ENCODE measurements at places on chromosomes 1 and 21.

DNA sequence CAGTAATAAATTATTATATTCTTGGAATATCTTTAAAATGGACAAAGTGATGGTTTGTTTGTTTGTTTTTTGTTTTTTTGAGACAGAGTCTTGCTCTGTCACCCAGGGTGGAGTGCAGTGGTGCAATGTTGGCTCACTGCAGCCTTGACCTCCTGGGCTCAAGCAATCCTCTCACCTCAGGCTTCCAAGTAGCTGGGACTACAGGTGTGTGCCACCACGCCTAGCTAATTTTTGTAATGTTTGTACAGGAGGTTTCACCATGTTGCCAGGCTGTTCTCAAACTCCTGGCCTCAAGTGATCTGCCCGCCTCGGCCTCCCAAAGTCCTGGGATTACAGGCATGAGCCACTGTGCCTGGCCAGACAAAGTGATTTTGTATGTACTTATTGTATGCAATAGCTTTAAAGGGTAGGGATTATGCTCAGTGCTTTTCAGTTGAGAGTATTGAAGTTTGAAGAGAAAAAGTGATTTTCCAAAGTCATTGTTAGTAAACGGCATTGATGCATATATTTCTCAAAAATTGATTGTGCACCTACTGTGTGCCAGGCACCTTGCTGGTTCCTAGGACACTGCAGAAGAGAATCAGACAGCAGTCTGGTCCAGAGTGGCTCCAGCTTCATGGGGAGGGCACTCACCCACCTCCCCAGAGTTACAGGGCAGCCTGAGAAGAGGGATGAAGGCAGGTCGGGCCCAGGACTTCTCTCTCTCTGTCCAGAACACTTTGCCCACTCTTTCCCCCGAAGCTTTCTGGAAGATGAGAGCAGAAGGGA lies 34.2 kb upstream of the TTC22 start:
- DNase-seq, result no peak

DNA sequence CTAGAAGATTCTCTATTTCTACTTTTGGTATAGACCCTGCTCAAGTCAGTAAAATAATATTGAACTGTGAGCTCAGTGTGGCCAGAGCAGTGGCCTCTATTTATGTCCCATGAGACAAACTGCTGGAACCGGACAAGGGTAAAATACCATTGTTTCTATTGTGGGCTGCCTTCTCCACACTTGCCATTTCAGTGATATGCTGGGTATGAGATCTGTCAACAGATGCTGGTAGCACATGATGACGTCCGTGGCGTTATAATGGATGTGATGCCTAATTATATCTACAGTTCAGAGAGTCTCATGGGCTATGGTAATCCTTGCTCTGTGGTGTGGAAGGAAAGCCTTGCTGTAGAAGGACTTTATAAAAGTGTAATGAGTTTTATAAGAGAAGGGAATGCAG lies 2.4 kb downstream of the ACTN2 start:
- no peak for DNase-seq

GRCh38 chr1:231554969-231555368 lies 26.5 kb downstream of the TSNAX start:
- no peak for DNase-seq

DNA sequence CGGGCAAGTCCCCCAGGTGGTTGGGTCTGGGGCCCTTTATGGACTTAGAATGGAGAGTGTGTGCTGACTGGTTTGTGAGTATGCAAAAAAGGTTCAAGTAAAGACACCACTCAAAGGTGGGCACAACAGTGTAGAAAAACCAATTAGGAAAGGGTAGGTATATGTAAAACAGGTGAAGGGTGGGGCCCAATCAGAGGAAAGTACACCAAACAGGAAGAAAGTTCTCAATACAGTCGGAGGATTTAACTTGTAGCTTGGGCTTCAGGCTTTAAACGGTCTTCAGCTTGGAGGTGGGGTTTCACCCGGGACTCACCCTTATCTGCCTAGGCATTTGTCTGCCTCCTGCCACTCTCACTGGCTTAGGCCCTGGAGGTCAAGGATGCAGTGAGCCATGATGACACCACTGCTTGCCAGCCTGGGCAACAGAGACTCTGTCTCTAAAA lies 6.8 kb upstream of the PUM1 start:
- DNase-seq, result no peak

GRCh38 chr1:155942578-155943141 lies 1.2 kb downstream of the RXFP4 start:
- DNase-seq, result no peak

DNA sequence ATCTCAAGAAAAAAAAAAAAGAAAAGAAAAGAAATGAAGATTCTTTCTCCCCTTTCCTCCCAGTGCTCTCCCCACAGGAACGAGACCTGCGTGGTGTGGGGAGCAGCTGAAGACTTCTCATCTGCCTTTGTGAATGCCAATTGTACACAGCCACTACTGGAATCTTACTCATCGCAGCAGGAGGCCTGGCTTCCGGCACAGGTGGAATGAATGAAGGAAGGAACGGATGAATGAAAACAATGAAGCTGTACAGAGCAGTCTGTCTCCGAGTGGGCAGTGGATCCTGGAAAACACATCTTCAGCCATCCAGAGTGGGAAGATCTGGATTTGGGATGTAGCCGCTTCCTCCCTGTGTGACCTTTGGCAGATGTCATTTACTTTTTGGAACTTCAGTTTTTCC lies 64.9 kb downstream of the RUNX3 start:
- no peak for DNase-seq

GRCh38 chr1:163035446-163036249 lies 33.5 kb upstream of the RGS4 start:
- no peak for DNase-seq

DNA sequence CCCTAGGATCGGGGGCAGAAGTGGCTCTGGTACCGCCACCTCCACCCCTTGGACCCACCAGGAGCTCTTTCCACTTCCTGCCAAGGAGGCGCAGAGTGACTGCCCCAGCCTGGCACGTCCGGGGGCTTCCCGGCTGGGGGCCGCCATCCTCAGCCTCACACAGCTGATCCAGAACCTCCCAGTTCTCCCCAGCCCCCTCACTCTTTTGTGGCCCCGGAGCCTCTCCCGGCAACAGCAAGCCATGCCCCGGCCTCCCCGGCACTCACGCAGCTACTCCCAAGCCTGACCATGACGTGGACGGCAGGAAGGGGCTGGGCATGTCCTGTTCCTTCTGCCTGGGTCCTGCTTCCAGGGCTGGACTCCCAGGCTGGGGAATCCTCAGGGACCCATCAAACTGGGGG lies 17.1 kb downstream of the TP73 start:
- DNase-seq, result no peak

DNA sequence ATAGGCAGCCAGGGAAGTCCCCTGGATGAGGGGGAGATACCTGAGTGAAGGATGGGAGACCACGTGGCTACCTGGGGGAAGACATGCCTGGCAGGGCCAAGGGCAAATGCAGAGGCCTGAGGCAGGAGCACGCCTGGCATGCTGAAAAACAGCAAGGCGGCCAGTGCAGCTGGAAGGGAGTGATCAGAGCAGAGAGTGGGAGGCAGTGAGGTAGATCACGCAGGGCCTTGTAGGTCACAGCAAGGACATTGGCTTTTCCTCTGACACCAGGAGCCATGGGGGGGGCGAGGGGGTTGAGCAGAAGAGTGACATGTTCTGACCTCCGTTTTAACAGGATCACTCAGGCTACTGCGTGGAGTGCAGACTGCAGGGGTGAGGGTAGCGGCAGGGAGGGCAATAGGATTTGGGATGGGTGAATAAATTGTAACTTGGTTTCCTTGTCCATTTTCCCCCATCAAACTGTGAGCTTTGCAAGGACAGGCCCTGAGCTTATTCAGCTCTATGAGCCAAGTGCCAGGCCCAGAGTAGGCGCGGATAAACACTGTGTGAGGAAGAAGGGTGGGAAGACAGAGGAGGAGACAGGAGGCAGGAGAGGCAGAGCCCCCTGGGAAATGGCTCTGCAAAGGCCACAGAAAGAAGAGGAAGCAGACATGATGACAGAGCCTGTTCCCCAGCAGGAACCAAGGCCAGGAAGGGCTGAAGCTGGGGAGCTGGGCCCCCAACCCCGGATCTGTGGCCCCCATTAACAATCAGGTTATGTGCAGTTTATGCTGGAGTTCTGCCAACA lies 16.6 kb downstream of the IFI6 start:
- DNase-seq, result no peak

DNA sequence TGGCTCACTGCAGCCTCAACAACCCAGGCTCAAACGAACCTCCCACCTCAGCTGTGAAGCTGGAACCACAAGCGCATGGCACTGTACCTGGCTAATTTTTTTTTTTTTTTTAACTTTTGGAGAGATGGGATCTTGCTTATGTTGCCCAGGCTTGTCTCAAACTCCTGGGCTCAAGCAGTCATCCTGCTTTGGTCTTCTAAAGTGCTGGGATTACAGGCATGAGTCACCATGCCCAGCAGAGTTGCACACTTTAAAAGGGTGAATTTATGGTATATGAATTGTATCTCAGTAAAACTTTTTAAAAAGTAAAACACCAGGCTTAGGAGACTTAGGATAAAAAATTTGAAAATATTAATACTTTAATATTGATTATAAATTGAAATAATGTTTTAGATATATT lies 99.1 kb downstream of the CLEC20A start:
- DNase-seq, result no peak

GRCh38 chr1:153302308-153302707 lies 10.4 kb downstream of the PGLYRP3 start:
- no peak for DNase-seq

GRCh38 chr1:210557426-210558077 lies 228.8 kb downstream of the HHAT start:
- no peak for DNase-seq

DNA sequence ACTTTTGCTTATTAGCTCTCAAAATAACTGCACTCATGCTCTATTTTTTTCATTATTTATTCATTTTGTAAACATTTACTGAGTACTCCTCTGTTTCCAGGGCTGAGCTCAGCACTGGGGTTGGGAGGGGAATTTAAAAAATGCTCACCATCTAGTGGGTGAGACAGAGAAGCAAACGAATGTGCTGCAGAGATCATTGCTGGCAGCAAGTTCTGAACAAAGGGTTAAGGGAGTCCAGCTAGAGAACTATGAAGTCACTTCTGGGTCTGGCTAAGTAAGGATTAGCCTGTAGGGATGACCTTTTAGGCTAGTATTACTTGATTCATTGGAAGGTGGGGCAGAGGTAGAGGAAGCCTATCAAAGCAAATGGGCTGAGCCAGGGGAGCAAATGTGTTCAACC lies 99.1 kb upstream of the ZNF644 start:
- DNase-seq, result no peak

- no peak for DNase-seq
These were observed 32.8 kb upstream of the IFFO2 start for GRCh38 chr1:18989176-18989799.

- DNase-seq, result no peak
These were observed 14.0 kb upstream of the TBX19 start for GRCh38 chr1:168266644-168267186.

GRCh38 chr1:167105271-167106118 lies 11.6 kb downstream of the STYXL2 start:
- no peak for DNase-seq

DNA sequence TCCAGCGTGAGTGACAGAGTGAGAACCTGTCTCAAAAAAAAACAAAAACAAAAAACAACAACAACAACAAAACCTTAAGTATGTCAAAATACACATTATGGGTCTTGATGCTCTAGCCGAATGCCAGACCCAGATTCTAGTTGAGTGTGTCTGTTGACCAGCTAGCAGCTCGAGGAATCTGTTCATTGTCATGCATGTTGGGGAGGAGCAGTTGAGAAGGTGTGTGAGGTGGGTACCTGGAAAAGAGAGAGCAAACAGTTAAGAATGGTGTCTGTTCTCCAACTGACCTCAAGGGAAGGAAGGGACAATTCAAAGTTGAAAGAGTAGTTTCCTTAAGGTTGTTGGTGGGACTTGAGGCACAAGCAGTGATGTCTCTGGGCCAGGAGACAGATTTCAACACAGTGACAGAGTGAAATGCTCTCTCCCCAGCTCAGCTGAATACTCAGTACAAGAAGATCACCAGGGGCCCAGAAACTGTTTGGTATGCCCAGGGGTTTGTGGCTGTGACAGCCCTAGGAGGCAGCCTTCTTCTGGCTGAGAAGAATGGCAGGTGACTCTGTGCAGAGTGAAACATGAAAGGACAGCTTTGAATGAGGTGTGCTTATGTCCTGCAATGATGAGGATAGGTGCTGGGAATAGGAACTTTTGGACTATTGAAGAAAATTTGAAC lies 14.4 kb upstream of the POU2F1 start:
- no peak for DNase-seq

GRCh38 chr1:24822887-24823286 lies 77.6 kb downstream of the CLIC4 start:
- no peak for DNase-seq

DNA sequence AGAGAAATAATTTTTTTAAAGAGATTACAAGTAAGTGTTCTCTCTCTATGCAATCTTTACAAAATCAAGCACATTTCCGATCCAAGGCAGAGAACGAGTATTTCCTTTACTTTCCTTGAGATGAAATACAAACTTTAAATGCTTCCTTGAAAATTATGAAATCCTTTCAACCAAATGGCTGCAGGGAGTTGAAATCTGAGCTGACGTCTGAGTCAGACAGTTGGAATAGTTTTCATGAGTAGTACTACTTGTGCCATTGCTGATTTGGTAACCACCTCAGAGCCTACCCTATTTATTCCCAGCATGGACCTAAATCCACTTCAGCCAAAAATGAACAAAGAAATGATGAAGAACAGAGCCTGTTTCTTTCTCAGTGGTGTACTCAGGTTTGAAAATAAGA lies 183.6 kb downstream of the GIPC2 start:
- no peak for DNase-seq

DNA sequence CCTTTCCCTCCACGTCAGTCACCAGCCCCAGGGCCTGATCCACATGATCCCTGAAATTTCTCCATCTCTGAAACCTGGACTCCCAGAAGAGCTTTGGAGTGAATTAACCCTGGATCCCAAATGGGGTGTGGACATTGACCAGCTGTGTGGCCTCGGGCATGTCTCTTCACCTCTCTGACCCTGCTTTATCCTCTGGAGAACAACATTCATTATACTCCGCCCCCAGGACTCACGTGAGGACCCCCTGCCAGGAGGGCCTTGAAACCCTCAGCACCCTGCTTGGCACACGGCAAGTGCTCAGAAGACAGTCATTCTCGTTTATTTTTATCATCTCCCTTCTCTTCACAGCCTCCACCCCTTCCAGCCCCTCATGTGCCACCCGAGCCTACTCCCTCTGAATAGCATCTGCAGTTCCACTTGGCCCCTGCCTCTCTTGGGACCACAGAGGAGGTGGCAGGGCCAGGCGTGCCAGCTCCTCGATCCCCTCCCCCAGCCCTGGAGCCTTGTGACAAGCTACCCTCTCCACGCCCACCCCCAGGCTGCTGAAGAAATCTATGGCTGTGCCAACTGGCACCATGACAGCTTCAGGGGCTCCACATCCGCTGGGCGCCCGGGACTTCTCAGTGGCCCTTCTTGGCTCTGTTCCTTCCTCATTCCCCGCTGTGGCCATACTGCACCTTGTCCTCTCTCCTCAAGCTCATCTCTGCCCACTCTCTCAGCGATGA lies 18.0 kb downstream of the ADGRB2 start:
- no peak for DNase-seq

All from activated T-cell treated with anti-CD3 and anti-CD28 coated beads for 48 hours (primary cell).